ENCODE measurements at places on chromosomes 5 and 9.

DNA sequence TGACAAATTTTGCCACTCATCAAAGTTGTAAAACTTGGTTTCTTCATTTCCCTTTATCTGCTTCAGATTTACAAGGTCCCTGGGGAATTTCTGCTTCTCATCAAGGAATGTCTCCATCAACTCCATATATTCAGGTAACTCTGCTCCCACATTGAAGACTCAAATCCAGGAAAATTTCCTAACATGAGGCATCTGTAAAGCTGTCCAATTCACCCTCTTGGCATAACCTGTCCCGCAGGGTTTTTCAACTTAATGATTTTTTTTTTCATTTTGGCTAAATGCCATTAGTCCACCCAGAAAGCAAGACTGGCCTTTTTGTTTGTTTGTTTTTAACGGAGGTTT is 50.2 kb upstream of the SLC30A5 start:
- DNase-seq: peak; percentile 43

DNA sequence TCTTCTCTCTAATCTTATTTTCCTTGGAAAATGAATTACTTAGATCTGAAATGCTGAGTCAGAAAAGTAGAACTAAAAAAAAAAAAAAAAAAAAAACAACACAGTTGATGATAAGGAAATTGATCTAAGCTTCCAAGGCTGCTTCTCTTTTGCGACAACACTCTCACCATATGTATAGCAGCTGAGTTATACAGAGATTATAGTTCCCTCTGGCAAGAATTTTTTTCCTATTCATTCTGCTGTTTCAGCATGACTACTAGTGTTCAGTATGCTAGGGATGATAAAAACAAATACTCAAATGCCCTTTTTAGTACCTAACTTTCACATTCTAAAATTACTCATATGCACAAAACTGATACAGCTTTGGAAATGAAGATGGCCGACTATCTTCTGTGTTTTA is 267.3 kb downstream of the MLLT3 start:
- no peak for DNase-seq

GRCh38 chr5:38393636-38394035 is 135.3 kb downstream of the EGFLAM start:
- no peak for DNase-seq

DNA sequence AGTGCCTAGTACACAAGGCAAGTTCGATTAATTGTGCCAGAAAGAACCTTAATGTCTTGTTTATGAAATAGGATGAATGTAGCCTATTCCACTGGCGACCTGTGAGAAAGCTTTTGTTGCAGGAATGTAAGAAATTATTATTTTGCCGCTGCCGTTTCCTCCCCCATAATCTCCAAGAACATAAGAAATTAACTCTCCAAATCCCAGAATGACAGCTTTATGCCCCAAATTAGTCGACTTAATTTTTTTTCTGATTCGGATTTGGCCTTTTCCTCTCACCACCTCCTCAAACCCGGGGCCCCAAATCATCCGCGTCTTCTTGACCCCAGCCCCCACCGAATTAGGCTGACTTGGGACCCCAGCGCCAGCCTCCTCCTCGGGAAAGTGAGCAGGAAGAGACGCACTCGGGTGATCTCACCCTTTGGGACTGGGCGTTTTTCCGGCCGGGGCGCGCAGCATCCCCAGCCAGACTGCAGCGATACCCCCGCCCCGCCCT is 682 bp upstream of the SPTAN1 start:
- no peak for DNase-seq

- no peak for DNase-seq
These were observed 424 bp downstream of the HNRNPA0 start for GRCh38 chr5:137753691-137754187.

GRCh38 chr9:131098391-131099101 is 2.2 kb downstream of the AIF1L start:
- DNase-seq: no peak

DNA sequence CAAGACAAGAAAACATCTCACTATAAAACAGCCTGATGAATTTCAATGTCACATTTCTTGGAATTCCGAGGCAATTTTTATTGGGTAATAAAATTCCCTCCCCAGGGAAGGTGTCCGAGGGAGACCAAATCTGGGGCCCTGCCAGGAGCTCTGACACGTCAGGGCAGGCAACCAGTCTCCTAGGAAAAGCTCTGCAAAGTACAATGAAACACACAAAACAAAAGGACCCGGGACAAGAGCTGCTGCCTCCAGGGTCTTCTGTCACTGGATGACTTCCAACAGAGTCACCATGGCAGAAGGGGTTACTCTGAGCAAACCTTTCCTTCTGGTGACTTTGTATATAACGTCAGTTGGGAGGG is 50.8 kb downstream of the SAXO1 start:
- no peak for DNase-seq

DNA sequence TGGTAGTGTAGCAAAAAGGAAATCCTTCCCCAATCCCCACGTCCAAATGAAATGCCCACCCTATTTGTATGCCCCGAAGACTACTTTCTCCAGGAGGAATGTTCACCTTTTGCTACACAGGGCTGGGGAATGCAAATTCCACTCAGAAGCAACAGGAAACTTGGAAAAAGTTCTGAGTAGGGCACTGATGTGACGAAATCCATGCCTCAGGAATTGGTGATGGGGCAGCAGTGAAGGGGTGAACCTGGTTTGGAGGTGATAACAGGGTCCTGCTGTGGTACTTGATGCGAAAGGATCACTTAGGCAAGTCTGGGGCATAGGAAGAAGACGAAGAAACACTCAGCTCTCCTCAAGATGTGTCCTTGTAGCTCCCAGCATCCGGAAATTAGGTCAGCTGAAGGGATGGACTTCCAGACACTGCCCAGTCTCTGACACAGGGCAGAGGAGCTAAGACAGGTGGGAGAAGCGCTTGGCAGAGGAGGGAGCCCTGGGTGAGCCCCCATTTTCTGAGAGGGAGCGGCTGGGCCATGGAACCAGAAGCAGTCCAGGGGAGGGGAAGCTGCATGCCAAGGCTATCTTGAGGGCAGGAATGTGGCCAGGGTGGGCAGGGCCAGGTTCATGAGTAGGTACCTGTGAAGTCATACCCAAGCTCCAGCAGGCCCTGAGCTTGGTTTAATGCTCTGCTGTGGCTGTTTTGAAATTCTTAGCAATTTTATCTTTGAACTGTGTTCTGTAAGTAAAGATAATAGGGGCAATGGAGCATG is 22.2 kb upstream of the MVB12B start:
- DNase-seq: no peak

DNA sequence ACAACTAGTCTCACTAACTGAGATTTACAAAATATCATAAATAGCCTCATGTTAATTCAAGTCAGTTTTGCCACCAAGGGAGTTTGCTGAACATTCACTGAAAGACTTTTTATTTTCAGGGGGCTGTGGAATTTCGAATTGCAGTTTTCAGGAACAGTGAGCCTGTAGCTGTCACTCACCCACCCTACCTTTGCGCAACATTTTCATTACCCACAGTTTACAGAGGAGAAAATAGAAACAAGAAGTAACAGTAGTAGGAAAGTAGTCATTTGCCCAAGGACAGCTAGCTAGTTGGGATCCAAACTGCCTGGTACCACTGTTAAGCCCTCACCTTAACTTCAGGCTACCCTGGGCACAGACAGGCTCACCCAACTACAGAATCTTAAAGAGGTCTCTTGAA is 154.1 kb downstream of the ADAMTS12 start:
- DNase-seq: no peak

DNA sequence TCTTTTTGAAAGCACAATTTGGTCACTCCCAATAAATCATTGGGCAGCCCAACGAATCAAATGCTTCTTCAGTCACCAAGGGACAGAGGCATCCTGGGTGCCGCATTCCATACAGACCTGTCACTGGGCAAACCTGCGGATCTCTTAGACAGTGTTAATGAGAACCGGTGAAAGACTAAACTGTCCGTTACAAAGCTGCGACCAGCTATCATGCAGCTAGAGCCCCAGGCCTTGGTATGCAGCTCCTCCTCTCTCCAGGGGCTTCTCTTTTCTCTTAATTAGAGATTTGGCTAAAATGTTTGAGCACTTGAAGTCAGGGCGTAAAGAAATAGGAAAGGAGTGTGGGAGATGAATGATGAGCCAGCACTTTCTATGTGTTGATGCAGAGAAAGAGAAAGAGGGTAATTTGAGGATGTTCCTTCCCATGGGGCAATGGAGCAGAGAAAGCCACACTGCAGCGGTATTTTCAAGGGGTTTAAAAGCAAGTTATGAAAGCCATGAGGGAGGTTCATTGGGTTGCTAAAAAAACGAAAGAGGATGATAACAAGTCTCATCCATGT is 175.3 kb downstream of the RFK start:
- no peak for DNase-seq

- DNase-seq: no peak
These were observed 42.7 kb upstream of the NCS1 start for GRCh38 chr9:130129432-130130061.

DNA sequence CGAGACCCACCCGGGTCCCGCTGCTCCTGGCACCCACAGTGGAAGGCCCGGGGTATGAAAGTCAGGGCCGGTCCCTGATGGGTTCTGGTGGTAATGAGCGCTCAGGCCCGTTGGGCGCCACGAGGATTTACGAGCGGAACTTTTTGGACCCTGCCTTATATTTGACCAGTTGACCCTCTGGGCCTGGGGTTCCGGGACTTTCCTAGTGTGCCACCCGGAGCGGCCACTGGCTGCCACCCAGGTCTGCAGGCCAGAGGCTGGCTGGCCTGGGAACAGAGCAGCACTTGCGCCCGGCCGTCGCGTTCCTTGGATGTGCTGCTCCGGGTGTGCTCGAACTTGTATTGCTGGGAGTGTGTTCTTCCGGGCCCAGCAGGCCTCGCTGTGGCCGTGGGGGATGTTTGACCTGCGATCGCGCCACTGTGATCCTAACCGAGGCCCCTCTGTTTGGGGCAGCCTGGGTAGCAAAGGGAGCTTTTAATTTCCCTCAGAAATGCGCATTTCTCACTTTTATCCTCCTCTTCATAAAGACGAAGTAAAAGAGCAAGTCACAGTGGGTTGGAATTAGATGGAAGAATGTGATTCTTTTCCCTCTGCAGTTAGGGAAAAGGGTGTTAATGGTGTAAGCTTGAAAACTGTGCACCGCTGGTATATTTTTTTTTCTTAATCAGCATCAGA is 1.2 kb downstream of the F2RL1 start:
- DNase-seq: no peak

DNA sequence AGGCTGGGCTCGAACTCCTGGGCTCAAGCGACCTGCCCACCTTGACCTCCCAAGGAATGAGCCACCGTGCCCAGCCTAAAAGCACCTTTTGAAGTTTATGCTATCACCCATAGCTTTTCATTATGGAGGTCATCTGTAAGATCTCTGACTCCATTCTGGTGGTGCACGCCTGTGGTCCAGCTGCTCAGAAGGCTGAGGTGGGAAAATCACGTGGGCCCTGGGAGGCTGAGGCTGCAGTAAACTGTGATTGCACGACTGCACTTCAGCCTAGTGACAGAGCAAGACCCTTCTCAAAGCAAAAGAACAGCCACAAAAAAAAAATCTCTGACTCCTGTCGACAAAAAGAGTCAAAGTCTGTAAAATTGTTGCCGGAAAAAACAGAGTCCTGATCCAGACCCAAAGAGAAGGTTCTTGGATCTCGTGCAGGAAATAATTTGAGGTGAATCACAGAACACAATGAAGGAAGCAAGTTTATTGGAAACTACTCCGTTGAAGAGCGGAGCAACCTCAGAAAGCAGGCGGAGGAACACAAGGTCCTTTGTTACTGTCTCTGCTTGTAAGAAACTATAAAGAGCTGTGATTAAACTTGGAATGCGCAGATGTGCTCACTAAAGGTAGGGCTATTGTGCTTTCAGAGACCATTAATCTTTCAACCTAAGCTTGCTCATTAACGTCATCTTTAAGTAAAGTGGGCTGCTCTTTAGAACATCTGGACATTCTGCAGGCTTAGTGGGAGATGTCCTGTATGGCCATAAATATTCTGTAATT is 2.0 kb upstream of the HAUS6 start:
- no peak for DNase-seq
